Spleen (tissue), 13 donors: ENCODE measurements at places on chromosomes 1 and 21.

DNA sequence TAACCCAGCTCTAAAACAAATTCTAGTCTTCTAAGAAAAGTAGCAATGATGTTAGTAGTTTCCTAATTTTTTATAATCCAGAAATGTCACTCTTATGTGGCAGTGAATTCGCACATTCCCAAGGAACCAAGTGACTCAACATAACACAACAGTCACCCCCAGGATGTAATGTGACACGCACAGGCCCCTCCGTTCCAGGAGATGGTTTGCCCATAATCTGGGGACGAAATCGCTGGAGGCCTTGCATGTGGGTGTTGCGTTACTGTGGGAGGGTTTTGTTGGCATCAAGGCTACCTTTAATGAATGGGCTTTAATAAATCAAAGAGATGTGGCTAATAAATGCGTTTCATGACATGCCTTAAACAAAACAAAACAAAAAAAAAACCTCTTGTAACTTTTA lies 50.9 kb downstream of the EVA1C start:
- H3K36me3 ChIP-seq: peaks cover 72% of the 10 kb centered on the region
- no peak overlapping the region for H3K27ac ChIP-seq
- H3K27me3 ChIP-seq: no peaks in the 10 kb centered on the region
- H3K4me3 ChIP-seq: no peak overlapping the region
- peak; percentile 8 for DNase-seq
- H3K4me1 ChIP-seq: no peaks in the 10 kb centered on the region

- H3K27me3 ChIP-seq: no peaks in the 10 kb centered on the region
- H3K4me3 ChIP-seq: no peak overlapping the region
- DNase-seq: no peak
- H3K4me1 ChIP-seq: no peaks in the 10 kb centered on the region
- H3K27ac ChIP-seq: no peak overlapping the region
- H3K36me3 ChIP-seq: no peaks in the 10 kb centered on the region
These were observed 50.6 kb downstream of the WDR64 start for GRCh38 chr1:241702442-241703373.

DNA sequence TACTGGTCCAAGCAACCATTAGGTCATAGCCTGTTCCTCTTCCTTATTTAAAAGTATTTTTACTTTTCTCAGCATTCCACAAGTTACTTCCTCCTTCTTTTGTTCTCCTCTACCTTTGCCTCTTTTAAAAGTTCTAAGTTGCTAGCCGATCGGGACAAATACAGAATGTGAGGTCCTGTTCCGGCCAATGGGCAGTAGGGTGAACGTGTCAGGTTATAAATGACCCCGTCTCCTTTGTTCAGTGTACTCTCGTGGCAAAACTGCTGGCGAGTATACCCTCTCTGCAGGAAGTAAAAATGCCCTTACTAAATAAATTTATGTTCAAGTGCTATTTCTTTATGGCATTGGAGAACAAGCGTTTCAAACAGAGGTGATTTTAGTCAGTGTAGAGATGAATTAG lies 2.5 kb downstream of the ADCY10 start:
- no peak for DNase-seq
- H3K4me3 ChIP-seq: no peak overlapping the region
- H3K27me3 ChIP-seq: no peaks in the 10 kb centered on the region
- peaks cover 27% of the 10 kb centered on the region for H3K36me3 ChIP-seq
- H3K4me1 ChIP-seq: no peaks in the 10 kb centered on the region
- H3K27ac ChIP-seq: no peak overlapping the region

DNA sequence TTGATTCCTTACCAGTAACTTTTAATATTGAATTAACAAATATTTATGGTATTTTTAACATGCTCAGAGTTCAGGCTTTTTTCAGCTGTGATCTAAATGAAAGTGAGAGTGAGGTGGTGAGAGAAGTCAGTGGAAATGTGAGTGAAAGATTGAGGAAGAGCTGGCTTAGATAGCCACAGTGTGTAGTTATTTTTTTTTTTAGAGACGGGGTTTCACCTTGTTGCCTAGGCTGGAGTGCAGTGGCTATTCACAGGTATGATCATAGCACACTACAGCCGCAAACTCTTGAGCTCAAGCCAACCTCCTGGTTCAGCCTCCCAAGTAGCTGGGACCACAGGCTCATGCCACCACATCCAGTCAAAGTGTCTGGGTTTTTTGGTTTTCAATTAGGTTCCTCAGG lies 10.9 kb downstream of the RNF11 start:
- no peak overlapping the region for H3K4me3 ChIP-seq
- H3K36me3 ChIP-seq: peaks cover 13% of the 10 kb centered on the region
- H3K4me1 ChIP-seq: no peaks in the 10 kb centered on the region

GRCh38 chr1:226995365-226996332 lies 55.6 kb downstream of the COQ8A start:
- no peaks in the 10 kb centered on the region for H3K27me3 ChIP-seq
- no peak overlapping the region for H3K4me3 ChIP-seq
- peaks cover 3% of the 10 kb centered on the region for H3K4me1 ChIP-seq
- H3K27ac ChIP-seq: peak overlapping the region; percentile 16
- H3K36me3 ChIP-seq: no peaks in the 10 kb centered on the region

DNA sequence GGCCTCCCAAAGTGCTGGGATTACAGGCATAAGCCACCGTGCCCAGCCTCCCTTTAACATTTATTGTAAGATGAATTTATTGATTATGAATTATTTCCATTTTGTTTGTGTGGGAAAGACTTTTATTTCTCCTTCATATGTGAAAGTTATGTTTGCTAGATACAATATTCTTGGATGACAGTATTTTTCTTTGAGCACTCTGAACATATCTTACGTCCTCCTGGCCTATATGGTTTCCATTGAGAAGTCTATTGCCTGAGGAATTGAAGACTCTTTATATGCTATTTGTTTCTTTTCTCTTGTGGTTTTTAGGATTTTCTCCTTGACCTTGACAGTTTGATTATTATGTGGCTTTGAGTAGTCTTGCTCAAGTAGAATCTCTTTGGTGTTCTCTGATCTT lies 26.8 kb upstream of the HLX start:
- H3K27me3 ChIP-seq: no peaks in the 10 kb centered on the region
- no peak for DNase-seq
- H3K36me3 ChIP-seq: no peaks in the 10 kb centered on the region
- H3K4me3 ChIP-seq: no peak overlapping the region
- no peak overlapping the region for H3K27ac ChIP-seq

DNA sequence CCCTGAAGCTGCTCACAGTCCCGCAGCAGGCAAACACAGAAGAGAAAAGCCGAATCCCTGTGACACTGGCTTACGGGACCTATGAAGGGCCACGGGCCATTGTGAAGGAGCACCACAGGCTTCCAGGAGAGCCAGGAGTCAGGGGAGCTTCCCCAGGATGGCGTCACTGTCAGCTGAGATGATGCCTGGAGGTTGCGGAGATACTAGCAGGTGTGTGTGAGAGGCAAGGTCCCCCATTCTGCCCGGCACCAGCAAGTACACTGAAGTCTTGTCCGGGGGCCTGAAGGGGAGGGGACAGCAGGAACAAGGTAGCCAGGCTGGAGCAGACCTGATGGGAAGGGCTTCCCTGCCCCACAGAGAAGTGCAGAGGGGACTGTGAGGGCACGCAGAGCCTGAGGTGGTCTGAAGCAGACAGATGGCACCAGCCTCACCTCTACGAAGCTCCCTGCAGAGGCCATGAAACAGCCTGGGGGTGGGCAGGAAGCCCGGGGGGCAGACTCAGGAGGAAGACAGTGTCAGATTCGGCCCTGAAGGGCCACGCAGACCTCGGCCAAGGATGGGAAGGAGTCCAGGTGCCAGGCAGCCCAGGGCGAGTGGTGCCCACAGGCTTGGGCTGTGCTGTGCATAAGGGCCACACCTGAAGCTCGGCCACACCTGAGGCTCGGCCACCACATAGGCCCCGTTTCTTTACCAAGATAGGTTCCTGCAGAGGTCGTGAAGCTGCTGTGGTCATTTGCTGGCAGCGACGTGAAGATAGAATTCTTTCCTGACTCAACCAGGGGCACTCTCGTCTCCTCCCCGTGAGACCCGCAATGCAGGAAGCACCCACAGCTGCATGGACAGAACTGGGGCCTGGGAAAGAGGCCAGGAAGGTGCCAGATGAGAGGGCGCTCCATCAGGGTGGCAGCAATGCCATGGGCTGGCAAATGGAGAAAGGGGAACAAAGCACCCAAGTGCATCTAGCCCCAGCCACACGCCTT lies 10.1 kb downstream of the TCP10L start:
- H3K4me1 ChIP-seq: peaks cover under 1% of the 10 kb centered on the region
- no peaks in the 10 kb centered on the region for H3K27me3 ChIP-seq
- H3K36me3 ChIP-seq: no peaks in the 10 kb centered on the region
- no peak for DNase-seq
- H3K4me3 ChIP-seq: no peak overlapping the region

- H3K36me3 ChIP-seq: no peaks in the 10 kb centered on the region
- no peaks in the 10 kb centered on the region for H3K4me1 ChIP-seq
- no peak for DNase-seq
- no peak overlapping the region for H3K4me3 ChIP-seq
- H3K27ac ChIP-seq: peak overlapping the region; percentile 54
These were observed 12.5 kb downstream of the C1orf21 start for GRCh38 chr1:184399192-184399847.

- no peaks in the 10 kb centered on the region for H3K4me1 ChIP-seq
- no peaks in the 10 kb centered on the region for H3K27me3 ChIP-seq
- DNase-seq: no peak
- no peak overlapping the region for H3K27ac ChIP-seq
- no peak overlapping the region for H3K4me3 ChIP-seq
- no peaks in the 10 kb centered on the region for H3K36me3 ChIP-seq
These were observed 38.1 kb upstream of the SYT14 start for GRCh38 chr1:209899948-209900347.

DNA sequence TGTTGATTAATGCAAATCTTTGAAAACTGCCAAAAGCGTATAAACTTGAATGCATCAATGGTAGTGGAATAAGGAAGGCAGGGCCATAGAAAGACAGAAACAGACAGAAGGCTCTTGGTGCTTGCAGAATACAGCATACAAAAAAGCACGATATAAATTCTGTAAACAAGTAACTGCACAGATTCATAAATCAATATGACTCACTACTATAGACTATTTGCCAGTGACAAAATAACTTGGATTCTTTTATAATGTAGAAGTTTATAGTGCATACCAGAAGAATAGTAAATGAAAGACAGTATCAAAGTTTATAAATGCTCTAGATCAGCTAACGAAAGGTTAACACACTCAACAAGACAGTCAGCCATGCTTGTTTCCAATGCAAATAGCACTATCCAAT lies 349.6 kb downstream of the PTBP2 start:
- H3K27ac ChIP-seq: no peak overlapping the region
- H3K36me3 ChIP-seq: no peaks in the 10 kb centered on the region
- H3K27me3 ChIP-seq: no peaks in the 10 kb centered on the region
- H3K4me3 ChIP-seq: no peak overlapping the region

DNA sequence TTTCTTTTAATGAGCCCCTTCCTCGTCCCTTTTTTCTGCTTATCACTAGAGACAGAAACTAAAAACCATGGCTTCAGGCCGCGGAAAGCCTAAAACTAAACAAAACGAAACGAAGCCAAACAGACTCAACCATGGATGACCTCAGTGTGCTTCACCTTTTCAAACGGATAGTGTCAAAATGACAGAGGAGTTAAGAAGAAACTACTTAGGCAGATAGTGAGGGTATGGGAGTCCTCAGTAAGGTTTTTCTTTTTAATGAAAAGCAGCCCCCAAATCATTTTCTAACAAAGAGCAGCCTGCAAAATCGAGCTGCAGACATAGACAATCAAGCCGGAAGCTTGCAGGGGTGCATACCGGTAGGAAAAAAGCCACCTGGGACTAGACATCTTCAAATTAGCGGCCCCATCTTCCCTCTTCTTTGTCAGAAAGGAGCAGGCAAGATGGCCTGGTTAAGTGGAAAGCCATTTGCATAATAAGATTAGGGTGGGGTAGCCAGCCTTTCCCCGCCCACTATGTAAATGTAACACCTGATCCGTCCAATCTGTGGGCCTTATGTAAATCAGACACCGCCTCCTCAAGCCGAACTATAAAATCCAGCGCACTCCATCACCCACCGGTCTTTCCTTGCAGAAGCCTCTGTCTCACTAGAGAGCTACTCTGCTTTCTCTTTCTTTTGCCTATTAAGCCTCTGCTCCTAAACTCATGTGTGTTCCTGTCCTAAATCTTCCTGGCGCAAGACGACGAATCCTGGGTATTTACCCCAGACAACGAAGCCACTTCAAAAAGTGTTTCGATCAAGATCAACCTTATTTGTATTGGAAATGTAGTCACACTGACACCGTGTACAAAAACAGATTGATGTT lies 6.2 kb upstream of the ERO1B start:
- H3K4me1 ChIP-seq: peaks cover 6% of the 10 kb centered on the region
- no peaks in the 10 kb centered on the region for H3K36me3 ChIP-seq
- H3K4me3 ChIP-seq: no peak overlapping the region
- no peak for DNase-seq
- H3K27me3 ChIP-seq: no peaks in the 10 kb centered on the region

DNA sequence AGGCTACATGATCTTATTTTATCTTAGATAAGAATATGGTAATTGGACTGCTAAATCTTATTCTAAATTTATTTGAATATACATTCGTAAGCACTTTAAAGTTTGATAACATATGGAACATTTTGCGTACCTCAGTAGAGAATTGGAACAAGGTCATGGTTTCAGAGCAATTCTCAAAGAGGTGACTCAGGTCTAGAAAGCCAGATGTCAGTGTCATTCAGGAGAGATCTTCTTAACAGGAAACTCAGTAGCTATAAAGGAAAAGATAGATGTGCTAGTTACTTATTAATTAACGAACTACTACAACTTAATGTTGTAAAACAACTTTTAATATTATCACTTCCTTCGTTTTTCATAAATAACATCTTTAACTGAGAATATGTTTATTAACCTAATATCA lies 142.5 kb downstream of the USP25 start:
- no peak overlapping the region for H3K27ac ChIP-seq
- H3K4me3 ChIP-seq: no peak overlapping the region
- no peak for DNase-seq
- H3K27me3 ChIP-seq: no peaks in the 10 kb centered on the region
- H3K36me3 ChIP-seq: peaks cover 39% of the 10 kb centered on the region

DNA sequence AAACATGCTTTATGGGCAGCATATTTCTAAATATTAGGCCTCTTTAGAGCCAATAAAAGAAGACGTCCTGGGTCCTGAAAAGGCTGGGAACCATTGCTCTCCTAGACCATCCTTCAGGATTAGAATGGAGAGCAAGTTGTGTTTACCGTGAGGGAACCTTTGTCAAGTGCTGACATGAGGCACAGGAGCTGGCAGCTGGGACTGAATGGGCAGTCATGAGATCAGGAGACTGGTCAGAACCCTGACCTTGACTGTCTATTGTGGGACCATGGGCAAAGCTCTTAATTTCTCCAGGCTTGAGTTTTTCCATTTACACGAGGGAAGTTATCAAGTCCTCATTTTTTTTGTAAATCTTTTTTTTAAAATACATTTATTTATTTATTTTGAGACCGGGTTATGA lies 5.2 kb downstream of the PFKFB2 start:
- no peak overlapping the region for H3K4me3 ChIP-seq
- H3K36me3 ChIP-seq: no peaks in the 10 kb centered on the region
- H3K27me3 ChIP-seq: no peaks in the 10 kb centered on the region
- H3K27ac ChIP-seq: peak overlapping the region; percentile 87
- no peak for DNase-seq

GRCh38 chr1:45477646-45478045 lies 13.3 kb downstream of the TESK2 start:
- H3K4me3 ChIP-seq: no peak overlapping the region
- no peaks in the 10 kb centered on the region for H3K27me3 ChIP-seq
- no peak for DNase-seq
- no peaks in the 10 kb centered on the region for H3K36me3 ChIP-seq
- H3K27ac ChIP-seq: no peak overlapping the region
